ENCODE measurements at places on chromosomes 13 and 19. TPM values are rescaled to one million over a fixed set of nuclear protein-coding genes. Genes with fewer than 3 reads are reported as not detected.

Gene ZNF681
- 3.1 TPM for total RNA-seq

Gene ANGPTL8
- total RNA-seq = not detected

Gene CLDN10
- total RNA-seq = 0.39 TPM

Gene SPRED3
- 3.5 TPM for total RNA-seq

Gene ACP4
- total RNA-seq = not detected

Gene ZNF90
- total RNA-seq = 0.42 TPM

Gene VSIG10L
- total RNA-seq = 0.57 TPM

DNA sequence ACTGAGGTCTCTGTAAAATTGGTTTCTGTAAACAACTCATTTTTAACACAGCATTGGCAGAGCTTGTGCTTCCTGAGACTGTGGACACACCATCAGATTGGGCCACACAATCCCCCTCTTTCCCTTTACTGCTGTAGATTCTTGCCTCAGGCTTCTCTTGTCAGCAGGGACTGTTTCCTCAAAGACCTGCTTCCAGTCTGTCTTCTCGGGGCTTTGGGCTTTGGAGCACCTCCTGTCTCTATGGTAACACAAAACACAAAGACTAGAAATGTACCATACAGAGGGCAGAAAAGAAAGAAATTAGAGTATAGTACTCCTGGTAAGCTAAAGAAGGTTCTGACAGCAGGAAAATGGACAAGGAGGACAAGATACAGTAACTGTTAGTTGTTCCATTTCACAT, 484.5 kb downstream of the DIAPH3 start:
- peak; percentile 22 for DNase-seq

- DNase-seq = no peak
Observed at GRCh38 chr19:29170554-29170953, 42.4 kb downstream of the UQCRFS1 start.

GRCh38 chr13:29131881-29132668, 311.9 kb downstream of the MTUS2 start:
- DNase-seq = no peak

DNA sequence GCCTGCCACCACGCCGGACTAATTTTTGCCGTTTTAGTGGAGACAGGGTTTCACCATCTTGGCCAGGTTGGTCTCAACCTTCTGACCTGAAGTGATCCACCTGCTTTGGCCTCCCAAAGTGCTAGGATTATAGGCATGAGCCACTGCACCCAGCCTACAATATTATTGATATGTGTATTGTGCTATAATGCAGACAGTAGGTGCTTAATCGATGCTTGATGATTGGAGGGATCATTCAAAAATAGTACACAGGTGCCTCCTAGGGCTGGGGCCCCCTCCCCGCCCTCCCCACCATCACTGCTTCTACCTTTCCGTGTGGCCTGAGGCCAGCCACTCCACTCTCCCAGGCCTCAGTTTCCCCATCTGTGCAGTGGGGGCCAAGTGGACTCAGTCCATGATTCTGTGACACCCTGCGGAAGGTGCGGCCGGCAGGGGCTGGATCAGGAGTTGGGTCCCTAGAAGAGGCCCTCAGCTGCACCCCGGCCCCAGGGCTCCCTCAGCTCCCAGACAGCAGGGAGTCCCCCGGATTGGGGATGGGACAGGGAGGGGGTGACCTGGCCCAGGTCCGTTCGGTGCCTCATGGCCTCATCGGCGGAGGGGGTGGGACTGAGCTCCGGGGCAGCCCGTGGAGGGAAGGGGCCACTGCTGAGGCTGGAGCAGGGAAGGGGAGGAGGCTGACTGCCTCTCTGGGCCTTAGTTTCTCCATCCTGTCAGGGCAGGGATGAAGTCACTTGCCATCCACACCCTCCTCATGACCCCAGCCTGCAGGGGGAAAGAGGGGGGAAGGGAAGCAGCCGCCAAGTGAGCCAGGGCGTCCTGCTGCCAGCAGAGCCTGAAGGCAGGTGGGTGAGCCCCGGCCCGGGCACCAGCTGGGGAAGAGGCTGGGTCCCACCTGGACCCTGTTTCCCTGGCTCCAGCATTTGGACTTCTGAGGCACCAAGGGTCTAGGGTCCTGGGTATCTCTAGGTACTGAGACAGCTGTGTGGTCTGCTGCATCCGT, 1.2 kb downstream of the ADAMTSL5 start:
- DNase-seq = no peak

DNA sequence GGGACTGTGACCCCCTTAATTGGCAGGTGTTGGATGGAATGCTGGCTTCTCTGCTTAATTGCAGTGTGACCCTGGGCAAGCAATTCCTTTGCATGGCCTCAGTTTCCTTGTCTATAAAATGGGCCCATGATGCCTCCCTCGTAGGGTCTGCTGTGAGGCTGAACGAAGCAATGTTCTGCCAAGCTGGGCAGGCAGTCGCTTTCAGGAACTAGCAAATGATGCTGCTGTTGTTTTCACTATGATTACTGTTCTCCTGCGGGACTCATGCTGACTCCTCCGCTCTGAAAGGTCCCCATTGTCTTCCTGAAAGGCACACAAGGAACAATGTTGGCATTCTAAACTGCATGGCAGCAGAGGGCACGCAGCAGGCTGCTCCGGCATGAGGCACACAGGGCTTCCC, 6.8 kb downstream of the BICRA start:
- no peak for DNase-seq

- no peak for DNase-seq
Observed at GRCh38 chr13:44079413-44080205, 199.9 kb downstream of the LACC1 start.

GRCh38 chr19:51472607-51473006, 5.7 kb upstream of the CEACAM18 start:
- no peak for DNase-seq

GRCh38 chr13:77536358-77536757, 852 bp downstream of the SCEL start:
- no peak for DNase-seq
